ENCODE measurements at places on chromosomes 4 and X. TPM values are rescaled to one million over a fixed set of nuclear protein-coding genes. Genes with fewer than 3 reads are reported as not detected.

DNA sequence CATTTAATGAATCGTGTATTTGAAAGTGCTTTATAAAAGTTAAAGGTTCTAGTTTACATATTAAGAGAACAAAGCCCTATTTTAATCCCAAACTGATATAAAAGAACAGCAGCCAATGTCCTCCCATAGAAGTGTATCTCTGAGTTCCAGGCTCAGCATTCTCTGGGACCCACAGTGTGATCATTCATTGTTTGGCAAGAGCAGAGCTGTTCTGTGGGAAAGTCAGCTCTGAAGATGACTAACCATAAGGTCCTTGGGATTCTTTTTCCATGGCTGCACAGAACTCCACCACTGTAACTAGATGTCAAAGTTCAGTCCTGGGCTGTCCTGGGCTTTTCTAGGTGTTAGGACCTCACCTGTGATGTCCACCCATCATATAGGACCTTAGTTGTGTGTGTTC is 157.0 kb upstream of the TLL1 start:
- DNase-seq = no peak

DNA sequence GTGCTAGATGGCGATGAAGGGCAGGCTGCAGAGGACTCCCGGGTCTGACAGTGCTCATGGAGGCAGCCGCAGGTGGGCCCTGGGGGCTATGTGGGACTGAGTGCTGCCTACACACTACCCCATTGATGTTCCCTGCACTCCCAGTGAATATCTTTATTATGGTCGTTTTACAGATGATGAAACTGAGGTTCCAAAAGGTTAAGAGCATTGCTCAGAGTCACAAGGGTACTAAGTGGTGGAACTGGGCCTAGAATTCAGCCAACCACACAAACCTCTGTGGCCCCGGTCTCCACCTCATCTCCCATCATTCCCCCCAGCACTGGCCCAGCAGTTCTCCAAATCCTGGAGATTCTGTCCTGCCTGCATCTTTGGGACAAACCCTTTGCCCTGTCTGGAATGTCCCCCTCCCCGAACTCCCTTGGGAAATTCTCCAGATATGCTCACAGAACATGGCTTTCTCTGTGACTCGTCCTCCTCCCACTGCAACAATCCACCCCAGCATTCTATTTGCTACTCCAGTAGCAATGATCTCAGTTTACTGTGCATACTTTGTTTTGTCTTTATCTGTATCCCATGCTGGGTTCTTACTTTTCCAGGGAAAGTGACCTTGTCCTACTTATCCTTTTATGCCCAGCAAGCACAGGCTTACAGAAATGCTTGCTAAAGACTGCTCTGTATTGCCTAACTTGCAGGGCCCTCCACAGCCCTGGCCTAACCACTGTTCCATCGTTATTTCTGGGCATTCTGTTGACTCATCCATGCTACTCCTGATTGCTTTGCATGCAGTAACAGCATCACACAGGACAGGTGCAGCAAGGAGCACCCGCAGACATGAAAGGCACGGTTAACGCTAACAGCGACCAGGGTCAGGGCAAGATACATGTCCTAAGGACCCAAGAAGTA is 14.0 kb downstream of the PNMA6F start:
- DNase-seq = no peak

The ITIH6 gene
- polyA plus RNA-seq = not detected

The MAGEB2 gene
- not detected for polyA plus RNA-seq

GRCh38 chr4:154877110-154877760 is 96.2 kb downstream of the RBM46 start:
- DNase-seq = no peak

- DNase-seq = no peak
Observed at GRCh38 chr4:86557526-86557925, 36.6 kb upstream of the PTPN13 start.

GRCh38 chr4:675980-676870 is 1.9 kb downstream of the MYL5 start:
- no peak for DNase-seq

GRCh38 chr4:28360681-28361080 is 1500.0 kb downstream of the STIM2 start:
- DNase-seq = no peak

The DCLK2 gene
- 12.9 TPM for polyA plus RNA-seq

GRCh38 chr4:142913461-142914030 is 67.4 kb upstream of the INPP4B start:
- DNase-seq = no peak

The F8A2 gene
- not detected for polyA plus RNA-seq

GRCh38 chr4:170497689-170498088 is 407.9 kb upstream of the AADAT start:
- no peak for DNase-seq

DNA sequence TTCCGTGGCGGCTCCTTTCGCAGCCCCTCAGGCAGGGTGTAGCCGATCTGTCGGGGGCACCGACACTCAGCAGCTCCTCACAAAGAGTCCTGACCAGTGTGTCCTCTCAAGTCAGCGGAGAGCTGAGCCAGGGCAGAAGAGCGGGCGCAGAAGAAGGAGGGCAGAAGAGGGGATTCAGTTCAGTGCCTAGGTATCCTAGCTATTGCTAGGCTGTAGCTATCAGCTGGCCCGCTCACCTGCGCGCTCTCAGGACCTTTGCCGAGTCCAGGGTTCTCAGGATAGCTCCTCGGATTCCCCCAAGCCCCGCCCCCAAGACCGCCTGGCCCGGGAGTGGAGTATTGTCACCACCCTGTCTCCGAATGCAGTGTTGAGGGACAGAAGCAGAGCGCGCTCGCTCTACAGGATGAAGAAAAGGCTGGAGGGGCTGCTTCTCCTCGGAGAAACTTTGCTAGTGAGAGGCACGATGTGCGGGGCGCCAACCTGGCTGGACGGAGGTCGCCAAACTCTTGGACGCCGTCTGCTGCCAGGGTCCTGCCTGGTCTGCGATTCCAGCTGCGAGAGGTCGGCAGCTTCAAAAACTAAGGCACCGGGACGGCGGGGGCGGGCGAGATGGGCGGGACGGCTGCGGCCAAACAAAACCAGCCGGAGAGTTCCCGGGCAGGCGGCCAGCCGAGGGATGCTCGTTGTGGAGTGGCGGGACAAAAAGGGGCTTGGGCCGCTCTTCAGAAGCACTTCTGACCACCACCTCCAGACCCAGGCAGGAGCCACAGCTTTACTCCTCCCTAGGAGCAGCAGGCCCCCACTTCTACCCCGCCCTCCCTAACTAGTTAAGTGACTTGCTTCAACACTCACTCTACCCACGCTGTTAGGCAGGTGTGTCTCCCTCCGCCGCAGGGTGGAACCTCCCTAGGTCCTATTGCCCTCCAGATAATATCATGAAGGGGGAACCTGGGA is at the start of gene XKRX:
TSS of gene XKRX (minus strand) at position 258 of the 954 bp plus-strand sequence. CDS start 613 bp downstream, outside the sequence.
- peak; percentile 78 for DNase-seq

The PNMA6F gene
- polyA plus RNA-seq = not detected

- no peak for DNase-seq
Observed at GRCh38 chr4:175787546-175787945, 24.5 kb downstream of the GPM6A start.

The JCHAIN gene
- 2.0 TPM for polyA plus RNA-seq

The STPG2 gene
- 0.49 TPM for polyA plus RNA-seq

DNA sequence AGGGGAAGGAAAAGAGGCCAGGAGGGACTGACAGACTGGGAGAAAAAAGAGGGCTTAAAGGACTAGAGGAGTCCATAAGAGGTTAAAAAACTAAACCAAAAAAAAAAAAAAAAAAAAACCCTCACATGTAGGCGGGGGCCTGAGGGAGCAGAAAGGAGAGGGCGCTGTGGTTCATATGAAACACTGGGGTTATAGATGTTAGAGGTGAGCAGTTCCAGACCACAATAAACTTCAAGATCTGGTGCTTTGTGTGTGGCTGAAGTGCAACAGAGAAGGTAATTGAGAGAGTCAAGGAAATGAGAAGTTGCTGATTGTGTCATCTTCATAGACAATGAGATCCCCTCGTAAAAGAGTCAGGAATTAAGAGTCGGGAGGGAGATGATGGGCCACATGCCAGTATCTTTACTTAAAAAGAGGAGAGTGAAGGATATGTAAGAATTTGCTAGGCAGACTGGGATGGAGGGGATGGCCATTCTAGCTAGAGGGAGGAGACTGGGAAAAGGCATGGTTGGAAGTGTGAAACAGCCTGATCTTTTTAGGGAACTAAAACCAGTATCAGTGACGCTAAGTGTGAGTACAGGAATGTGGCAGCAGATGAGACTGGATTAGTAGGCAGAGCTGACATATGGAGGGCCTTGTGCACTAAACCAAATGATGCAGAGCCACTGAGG is 18.4 kb upstream of the OGT start:
- DNase-seq = no peak

DNA sequence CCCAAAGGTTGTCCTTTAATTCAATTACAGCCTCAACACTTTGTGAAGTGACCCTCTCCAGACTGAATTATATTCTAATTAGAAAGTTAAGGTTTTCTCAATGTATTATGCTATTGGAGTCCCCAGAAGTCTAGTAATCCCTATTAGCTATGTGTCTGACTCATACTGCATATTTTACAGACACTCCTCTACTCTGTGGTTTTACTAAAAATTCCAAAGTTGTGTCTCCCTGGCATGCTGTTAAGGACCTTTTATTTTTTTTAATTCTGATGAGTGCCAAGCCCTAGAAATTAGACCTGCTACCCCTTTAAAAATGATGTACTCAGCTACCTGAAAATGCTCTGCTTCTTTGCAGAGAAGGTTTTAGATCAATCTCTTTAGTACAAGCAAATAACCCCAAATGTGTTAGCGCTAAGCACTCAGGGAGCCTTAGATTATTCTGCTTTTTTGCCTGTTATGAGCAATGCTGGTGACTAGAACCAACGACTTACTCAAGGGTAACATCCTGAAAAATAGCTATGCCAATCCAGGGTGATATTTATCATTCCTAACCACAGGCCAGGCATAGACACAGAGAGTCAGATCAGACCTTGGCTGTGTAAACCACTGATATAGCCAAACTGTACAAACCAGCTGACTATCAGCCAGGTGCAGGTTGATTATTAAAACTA is 26.1 kb upstream of the CXCL13 start:
- no peak for DNase-seq

- no peak for DNase-seq
Observed at GRCh38 chr4:155684892-155685541, 18.4 kb downstream of the GUCY1A1 start.

The SPANXN3 gene
- polyA plus RNA-seq = not detected

DNA sequence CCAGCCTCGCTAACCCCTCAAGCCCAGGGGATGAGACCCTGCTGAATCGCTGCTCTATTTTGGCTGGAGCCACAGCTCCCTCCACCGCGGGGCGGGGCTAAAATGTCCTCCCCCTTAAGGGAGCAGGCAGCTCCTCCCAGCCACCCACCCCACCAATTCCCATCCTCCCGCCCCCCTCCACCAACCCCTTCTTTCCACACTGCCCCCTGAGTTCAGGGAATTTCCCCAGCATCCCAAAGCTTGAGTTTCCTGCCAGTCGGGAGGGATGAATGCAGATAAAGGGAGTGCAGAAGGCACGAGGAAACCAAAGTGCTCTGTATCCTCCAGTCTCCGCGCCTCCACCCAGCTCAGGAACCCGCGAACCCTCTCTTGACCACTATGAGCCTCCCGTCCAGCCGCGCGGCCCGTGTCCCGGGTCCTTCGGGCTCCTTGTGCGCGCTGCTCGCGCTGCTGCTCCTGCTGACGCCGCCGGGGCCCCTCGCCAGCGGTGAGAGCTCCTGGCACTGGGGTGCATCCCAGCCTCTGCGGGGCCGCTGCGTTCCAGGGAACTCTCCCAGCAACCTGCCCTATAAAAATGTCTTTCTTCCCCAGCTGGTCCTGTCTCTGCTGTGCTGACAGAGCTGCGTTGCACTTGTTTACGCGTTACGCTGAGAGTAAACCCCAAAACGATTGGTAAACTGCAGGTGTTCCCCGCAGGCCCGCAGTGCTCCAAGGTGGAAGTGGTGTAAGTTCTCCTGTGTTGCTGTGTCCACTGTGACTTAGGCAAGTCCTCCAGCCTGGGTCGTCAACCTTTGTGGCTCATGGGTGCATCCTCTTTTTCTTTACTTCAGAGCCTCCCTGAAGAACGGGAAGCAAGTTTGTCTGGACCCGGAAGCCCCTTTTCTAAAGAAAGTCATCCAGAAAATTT is at the start of gene CXCL6:
TSS of gene CXCL6 (plus strand) at position 306 of the 907 bp plus-strand sequence. CDS start at position 379, 73 bp downstream.
- peak; percentile 89 for DNase-seq

- DNase-seq = peak; percentile 23
Observed at GRCh38 chr4:83582289-83582785, 46.4 kb downstream of the GPAT3 start.
